ENCODE measurements at places on chromosomes 2 and 18.

GRCh38 chr18:9629709-9630108 lies 15.3 kb upstream of the PPP4R1 start:
- no peak for DNase-seq

- no peak for DNase-seq
Measured at GRCh38 chr2:210839450-210839849, 283.1 kb downstream of the CPS1 start.

DNA sequence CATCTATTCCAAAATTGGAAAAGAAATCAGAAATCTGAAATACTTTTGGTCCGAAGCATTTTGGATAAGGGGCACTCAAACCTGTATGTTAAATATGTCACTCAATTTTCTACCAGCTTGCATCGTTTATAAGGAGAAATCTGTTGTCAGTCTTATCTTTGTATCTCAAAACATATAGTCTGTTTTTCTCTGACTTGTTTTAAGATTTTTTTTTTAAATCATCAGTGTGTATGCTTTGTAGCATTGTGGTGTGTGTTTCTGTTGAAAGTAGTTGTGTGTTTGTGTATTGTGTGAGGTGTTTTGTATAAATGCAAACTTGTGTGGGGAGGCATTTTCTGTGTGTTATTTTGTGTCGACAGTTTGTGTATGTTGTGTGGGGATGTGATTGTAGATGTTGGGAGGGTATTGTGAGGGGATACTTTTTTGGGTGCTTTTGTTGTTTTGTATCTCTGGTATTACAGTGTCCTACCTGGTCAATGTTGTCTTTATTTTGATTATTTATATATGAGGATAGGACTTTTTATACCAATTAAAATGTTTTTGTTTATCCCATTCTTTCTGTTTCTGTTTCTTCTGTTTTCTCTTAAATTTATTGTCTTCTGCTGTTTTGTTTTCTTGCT lies 30.9 kb downstream of the SMCHD1 start:
- no peak for DNase-seq

DNA sequence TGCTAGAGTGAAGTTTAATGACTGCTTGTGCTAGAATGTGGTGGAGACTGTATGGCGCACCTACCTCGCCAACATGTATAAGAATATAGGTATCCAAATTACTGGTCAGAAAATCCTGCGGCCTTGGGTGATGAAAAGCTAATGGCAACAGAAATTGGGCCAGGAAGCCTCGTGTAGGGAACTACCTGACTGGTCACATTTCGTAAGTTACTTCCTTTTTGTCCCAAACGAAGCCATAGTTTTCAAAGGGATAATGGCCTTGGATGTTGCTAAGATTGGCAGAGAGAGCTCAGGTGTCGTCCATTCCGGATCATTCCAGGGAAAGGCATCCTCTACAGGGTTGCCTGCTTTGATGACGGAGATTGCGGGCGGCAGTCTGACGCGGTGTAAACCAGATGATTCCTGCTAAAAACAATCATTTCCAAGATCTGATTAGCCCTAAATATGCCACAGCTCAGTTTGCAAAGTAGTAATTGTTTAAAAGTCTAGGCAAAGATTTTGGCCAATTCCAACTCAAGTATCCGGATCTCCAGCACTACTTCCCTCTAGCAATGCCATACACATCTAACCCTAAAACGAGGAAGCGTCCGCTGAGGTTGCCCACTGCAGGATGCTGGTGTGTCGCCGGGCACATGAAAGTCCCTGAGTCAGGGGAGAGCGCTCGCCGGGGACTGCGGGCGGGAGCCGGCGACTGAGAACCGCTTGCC lies 708 bp upstream of the MALT1 start:
- no peak for DNase-seq

DNA sequence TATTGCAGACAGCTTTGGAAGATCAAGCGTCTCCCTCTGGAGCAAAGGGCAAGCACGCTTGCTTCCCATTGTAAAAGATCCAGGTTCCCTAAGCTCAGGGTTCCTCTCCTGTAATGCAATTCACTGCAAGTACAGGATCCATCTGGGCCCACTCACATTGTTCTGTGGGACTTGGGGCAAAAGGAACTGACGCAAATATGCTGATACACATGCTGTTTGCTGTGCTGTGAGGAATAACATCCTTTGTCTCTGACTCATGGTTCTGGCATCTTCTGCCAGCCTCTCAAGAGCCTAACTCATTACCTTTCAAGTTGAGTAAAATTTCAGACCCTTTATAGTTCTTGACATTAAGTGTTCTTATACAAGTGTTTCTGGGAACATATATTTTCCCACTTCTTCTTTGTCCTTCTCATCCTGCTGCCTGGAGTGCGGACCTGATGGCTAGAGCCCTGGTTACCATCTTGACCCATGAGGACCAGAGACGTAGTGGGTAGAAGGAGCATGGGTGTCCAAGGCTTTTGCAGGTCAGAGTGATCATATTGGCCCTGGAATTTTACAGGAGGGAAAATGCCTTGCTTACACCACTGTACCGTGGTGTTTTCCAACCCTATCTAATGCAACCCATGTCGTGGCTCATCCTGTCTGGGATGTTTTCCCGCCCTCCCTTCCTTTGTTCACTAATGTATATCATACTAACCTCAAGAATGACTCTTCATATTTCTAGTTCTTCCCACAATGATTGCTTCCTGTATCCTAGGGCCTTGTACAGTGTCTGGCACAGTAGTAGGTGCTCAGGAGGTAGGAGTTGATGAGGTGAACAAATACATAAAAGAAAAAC lies 145.7 kb upstream of the GLI2 start:
- DNase-seq, result no peak

DNA sequence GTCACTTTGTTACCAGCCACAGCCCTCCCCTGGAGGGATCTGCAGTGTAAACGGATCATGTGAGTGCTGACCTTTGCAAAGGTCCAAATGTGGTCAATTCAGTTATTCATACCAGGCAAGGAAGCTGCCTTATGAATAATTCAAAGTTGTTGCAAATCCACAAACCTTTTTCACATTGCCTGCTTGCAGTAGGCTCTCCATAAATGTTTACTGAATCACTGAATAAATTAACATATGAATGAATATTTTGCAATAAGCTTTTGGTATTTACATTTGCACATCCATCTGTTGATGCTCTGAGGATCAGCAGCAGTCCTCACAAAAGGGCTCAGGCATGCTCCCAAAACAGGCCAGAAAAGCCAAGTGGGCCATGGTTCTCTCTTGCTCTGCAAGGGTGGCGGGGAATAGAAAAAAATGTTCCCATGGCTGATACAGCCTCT lies 156.8 kb downstream of the VAPA start:
- no peak for DNase-seq

DNA sequence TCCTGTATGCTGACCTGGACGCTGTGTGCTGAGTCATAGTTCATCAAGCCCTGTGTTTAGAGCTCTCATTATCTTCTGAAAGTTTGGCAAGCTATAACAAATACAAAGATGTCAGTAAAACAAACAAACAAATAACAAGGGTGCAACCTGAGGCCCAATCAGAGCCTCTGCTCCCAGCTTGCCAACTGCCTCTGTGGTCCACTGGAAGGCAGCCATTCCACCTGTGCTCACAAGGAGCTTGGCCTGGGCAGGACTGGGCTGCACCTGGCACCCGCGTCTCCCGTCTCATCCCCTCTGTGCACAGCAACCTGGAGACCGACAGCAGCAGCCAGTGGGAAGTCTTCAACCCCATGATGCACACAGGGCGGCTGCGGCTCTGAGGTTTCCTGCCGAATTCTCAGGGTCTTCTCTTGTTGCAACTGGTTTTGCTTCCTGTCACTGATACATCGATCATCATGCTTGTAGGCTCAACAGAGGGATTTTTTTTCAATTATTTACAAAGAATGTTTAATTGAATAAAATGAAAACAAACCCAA lies 97.8 kb downstream of the TMEM18 start:
- DNase-seq, result no peak

- no peak for DNase-seq
Measured at GRCh38 chr2:158178646-158179045, 77.0 kb downstream of the UPP2 start.
